ENCODE measurements at places on chromosomes 4 and X.

DNA sequence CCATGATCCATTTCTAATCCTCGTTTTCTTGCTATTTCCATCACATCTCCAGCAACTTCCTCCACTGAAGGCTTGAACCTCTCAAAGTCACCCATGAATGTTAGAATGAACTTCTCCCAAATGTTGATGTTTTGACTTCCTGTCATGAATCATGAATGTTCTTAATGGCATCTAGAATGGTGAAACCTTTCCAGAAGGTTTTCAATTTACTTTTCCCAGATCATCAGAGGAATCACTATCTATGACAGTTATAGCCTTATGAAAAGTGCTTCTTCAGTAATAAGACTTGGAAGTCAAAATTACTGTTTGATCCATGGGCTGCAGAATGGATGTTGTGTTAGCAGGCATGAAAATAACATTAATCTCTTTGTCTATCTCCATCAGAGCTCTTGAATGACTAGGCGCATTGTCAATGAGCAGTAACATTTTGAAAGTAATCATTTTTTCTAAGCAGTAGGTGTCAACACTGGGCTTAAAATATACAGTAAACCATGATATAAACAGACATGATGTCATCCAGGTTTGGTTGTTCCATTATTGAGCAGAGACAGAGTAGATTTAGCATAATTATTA lies 268.2 kb downstream of the KCNIP4 start:
- ATAC-seq = no peak

GRCh38 chr4:61877266-61877665 lies 677.1 kb downstream of the ADGRL3 start:
- ATAC-seq = no peak

DNA sequence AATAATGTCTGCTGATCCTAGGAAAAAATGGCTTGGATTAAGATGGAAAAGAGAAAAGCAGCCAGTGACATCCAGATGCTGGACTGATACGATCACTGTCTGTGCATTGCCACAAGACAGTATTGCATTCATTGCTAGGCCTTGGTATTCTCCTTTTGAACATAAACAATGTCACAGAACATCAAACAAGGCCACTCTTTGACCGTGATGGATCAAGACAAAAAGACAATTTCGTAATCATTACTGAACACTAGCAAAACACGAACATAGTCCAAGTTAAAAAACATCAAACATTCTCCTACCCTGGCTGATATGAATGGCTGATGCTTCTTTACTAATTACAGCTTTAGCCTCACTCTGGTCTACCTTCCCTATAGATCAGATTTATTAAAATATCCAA lies 374.1 kb upstream of the CXorf51B start:
- ATAC-seq = no peak

DNA sequence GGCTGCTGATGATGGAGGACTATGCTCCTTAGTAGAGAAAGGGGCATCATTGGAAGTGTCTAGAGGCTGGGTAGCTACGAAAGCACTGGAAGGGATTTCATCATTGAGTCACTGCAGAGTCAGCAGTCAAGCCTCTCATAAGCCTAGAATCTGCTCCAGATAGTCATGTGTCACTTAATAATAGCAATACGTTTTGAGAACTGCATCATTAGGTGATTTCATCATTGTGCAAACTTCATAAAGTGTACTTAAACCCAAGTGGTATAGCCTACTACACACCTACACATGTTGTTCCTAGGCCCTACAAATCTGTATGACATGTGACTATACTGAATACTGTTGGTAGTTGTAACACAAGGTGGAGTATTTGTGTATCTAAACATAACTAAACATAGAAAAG lies 165.6 kb downstream of the PTTG2 start:
- no peak for ATAC-seq

DNA sequence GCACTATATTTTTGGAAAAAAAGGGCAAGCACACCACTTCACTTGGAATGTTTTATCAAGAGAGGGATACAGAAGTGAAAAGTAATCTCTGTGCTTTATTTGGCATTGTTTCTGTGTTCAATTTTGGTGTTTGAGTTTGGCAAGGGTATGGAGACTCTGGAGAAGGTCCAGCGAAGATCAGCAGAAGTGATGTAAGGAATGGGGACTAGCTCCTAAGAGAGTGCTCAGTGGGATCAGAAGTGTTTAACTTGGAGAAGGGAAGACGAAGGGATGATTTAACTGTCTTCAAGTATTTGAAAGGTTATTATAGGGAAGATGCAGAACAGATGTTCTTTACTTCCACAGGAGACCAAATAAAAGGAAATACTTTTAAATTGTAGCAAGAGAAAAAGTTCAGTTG lies 74.3 kb downstream of the CFAP299 start:
- ATAC-seq = no peak

DNA sequence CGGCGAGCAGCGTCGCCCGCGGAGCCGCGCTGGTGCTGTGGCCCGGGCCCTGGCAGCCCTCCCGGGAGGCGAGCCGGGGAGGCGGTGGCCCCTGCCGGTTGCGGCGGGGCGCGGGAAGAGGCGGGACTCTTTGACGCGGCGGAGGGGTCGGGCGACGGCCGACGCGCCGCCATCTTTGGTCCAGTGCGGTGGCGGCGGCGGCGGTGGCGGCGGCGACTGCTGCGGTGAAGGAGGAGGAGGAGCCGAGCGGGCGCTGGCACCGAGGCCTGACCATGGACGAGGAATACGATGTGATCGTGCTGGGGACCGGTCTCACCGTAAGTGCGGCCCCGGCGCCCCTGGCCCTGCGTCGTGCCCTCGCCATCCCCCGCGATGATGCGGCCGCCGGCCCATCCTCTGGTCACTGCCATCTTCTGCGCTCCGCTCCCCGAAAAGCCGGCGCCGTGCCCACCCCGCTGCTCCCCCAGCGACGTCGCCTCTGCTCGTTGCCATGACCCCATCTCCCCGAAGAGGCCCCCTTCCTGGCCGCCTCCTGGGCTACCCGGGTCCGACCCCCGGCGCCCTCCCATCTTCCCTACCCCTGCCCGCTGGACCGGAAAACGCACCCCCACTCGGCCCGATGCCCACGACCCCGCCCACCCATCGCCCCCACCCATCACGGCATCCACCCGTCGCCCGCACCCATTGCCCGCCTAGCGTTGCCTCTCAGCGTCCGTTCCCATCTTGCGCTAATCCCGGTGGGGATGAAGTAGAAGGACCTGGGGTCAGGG lies at the start of gene GDI1:
Gene GDI1 (plus strand): TSS at position 172 of the 770 bp plus-strand sequence. CDS start 101 bp downstream, at position 273.
- ATAC-seq = peak; percentile 61

GRCh38 chr4:145808848-145809512 lies 129.0 kb downstream of the C4orf51 start:
- no peak for ATAC-seq

GRCh38 chrX:53284684-53285447 lies 3.5 kb upstream of the IQSEC2 start:
- ATAC-seq = peak; percentile 23

DNA sequence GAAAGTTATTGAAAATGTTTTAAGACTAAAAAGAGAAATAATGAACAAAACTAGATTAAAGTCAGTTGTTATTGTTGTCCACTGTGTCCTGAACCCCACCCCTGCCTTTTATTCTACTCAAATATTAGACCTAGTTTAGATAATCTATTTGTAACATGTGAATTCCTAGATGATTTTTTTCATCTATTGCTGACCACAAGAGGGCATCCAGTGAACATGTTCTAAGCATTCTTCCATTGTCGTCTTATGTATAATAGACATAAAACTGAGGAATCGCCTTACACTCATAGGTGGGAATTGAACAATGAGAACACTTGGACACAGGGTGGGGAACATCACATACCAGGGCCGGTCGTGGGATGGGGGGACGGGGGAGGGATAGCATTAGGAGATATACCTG lies 36.4 kb upstream of the HPRT1 start:
- peak; percentile 78 for ATAC-seq

- ATAC-seq = no peak
Measured at GRCh38 chr4:22667332-22667940, 25.3 kb upstream of the GBA3 start.

- ATAC-seq = no peak
Measured at GRCh38 chr4:66094070-66094469, 423.8 kb upstream of the EPHA5 start.

GRCh38 chr4:139005774-139006173 lies 9.8 kb upstream of the NOCT start:
- no peak for ATAC-seq

DNA sequence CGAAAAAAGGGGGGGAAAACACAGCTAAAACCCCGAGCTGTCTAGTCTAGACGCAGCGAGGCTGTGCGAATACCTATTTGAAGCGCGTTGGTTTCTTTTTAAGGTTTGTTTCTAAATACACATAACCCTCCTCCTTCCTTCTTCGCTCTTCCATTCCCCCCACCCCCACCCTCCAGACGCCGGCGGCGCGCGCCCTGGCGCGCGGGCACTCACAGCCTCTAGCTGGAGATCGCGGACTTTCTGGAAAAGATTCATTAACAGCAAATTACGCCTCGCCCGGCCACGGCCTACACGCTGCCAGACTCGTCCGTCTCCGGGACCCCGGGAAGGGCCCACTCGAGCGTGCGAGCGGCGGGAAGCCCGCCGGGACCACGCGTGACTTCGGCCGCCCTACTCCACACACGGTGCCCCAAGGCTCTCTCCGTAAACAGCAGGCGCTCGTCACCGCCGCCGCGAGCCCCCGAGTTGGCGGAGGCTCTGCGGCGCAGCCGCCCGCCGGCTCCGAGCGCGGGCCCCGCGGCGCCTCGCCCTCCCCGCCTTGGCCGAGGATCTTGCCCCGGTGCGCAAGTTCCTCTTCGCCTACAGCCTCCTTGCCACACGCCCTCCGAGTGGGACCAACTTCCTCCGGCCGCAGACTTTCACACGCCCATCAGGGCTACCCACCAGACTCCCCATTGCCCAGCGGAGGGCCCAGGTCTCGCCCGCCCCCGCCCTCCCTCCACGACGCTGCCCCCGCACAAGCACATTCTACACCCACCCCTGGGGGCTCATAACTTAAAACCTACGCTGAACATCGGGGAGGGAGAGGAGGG lies 2.0 kb downstream of the BCOR start:
- ATAC-seq = no peak

GRCh38 chr4:6852582-6852981 lies 57.0 kb upstream of the TBC1D14 start:
- ATAC-seq = no peak

All from SK-N-SH treated with all-trans-retinoic acid at 6 μM for 48 hours (cell line).